Smooth muscle cell of the brain vasculature (primary cell): ENCODE measurements at places on chromosomes 1 and 21.

DNA sequence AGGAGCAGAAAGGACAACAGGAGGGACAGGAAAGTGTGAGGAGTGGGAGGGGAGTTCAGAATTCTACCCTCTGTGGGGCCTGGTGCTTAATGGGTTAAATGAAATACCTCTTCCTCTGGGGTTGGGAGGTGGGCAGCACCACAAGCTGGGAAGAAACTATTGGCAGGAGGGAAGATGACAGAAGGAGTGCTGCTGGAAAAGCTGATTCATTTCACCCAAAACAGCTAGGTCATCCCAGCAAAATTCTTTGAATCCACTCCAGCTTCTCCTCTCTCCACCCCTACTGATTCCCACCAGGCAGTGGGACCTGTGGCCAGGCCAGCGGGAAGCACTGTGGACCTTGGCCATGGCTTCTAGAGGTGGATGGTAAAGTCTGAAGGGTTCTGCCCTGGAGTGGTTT lies 12.8 kb downstream of the BCAN start:
- DNase-seq = no peak

GRCh38 chr1:29838738-29839320 lies 602.5 kb downstream of the PTPRU start:
- no peak for DNase-seq

GRCh38 chr1:38898653-38899230 lies 17.4 kb upstream of the GJA9 start:
- no peak for DNase-seq

DNA sequence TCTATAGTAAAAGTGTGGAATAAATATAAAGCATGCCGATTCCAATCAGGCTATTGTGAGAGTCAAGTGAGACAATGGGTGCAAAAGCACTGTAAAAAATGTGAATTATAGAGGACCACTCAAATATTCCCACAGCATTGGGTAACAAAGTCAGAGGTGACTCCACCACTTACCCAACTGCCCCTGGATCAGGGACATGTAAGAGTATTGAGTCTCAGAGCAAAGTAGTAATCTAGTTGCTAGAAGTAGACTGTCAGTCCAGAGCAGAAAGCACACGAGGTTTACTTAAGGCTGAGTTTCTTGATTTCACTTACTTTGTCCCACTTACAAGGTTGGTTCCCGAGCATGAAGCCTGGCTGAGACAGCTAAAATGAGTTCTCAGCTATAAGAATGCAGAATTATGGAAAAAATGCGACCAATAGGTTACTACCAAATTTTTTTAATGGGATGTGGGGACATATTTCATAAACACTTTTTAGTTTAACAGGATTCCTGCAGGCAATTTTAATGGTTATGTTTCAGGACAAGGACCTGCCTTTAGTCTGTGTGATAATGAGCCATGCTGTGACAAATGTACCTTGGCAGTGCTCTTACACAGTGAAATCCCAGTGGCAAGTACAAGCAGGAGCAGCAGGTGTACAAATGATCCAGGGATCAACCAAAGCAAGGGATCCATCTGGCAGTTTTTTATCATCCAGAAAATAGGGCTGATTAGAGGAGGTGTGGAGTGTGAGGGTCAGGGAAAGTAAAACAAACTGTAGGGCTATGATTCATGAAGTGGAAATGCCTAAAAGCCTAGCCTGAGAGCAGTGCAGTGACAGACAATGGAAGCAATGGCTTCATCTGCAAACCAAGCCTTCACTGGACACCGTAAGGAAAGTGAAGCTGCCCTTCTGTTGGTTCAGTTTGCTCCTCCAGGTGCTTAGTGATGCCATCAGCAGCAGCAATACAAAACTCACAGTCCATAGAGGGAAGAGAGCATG lies 156.2 kb upstream of the SPAG17 start:
- no peak for DNase-seq

GRCh38 chr21:41651406-41651805 lies 115.4 kb downstream of the RIPK4 start:
- DNase-seq = no peak

DNA sequence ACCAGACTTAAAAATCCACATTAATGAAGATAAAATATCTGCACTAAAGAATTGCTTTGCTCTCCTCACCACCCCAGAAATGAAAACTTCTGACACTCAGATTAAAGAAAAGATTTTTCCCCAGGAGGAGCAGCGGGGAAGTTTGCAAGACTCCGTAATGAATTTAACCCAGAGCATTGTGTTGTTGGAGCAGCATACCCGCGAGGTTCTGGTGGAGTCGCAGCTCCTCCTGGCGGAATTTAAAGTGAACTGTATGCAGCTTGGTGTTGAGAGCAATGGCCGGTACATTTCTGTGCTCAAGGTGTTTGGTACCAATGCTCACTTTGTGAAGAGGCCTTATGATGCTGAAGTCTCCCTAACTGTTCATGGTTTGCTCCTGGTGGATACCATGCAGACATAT lies 46.4 kb downstream of the VPS13D start:
- peak; percentile 20 for DNase-seq

- DNase-seq = no peak
These were observed 8.4 kb downstream of the SNX27 start for GRCh38 chr1:151620286-151620685.

DNA sequence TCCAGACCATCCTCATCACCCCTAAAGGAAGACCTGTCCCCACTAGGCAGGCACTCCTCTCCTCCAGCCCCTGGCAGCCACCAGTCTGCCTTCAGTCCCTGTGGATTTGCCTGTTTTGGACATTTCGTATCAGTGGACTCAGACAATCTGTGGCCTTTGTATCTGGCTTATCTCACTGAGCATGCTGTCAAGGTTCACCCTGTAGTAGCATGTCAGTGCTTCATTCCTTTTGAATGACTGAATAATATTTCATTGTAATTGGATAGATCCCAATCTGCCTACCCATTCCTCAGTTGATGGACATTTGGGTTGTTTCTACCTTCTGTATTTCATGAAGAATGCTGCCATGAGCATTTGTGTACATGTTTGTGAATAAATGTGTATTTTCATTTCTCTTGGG lies 32.9 kb upstream of the RNF187 start:
- no peak for DNase-seq

DNA sequence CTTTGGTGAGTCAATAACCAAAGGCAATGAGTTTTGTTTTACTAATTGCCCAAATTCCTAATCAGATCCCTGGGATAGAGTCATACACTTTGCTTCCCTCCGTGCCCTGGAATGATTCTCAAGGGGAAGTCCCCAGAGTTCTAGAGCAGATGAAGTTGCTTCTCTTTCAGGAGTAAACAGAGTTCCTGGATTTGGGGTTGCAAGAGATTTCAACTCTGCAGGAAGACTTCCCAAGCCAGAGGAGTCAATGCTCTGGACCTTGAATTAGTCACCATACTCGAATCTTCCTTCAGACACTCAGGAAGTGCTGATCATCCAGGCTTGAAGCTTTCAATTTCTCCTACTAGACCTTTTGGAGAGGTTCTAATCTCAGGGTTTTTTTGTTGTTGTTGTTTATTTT lies 39.6 kb downstream of the FCER1A start:
- no peak for DNase-seq

GRCh38 chr1:200966934-200967333 lies 56.6 kb downstream of the KIF21B start:
- no peak for DNase-seq

- DNase-seq = no peak
These were observed 7.6 kb downstream of the CAPN9 start for GRCh38 chr1:230754796-230755195.

- no peak for DNase-seq
These were observed 776 bp upstream of the TNFRSF9 start for GRCh38 chr1:7941437-7941793.

- no peak for DNase-seq
These were observed 1.1 kb downstream of the TXNIP start for GRCh38 chr1:145995148-145995881.

DNA sequence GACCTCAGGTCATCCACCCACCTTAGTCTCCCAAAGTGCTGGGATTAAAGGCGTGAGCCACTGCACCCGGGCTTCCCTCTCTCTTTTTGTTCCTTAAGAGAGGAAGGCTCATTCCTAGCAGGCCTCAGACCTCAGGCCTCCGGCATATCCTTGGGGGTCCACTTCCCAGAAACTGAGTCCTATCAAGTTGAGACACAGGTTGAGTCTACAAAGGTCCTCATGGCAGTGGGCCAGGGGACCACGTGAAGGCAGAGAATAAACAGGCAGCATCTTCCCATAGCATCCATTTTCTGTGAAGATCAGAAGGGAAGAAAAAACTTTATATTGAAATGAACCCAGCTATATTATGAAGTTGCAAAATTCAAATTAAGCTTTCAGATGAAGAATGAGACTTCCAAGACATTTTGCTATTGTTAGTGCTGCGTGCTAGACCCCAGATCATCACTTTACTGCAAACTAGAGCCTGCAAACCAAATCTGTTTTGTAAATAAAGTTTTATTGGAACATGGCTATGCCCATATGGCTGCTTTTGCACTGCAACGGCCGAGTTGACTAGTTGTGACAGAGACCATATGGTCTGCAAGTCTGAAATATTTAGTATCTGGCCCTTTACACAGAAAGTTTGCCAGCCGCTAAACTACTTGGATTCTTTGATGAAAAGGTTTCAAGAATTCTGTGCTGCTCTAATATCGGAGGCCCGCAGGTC lies 3.5 kb upstream of the CELA2A start:
- no peak for DNase-seq

GRCh38 chr1:184359909-184360308 lies 26.9 kb upstream of the C1orf21 start:
- no peak for DNase-seq

- no peak for DNase-seq
These were observed 61.9 kb upstream of the KRTAP11-1 start for GRCh38 chr21:30943243-30943642.

DNA sequence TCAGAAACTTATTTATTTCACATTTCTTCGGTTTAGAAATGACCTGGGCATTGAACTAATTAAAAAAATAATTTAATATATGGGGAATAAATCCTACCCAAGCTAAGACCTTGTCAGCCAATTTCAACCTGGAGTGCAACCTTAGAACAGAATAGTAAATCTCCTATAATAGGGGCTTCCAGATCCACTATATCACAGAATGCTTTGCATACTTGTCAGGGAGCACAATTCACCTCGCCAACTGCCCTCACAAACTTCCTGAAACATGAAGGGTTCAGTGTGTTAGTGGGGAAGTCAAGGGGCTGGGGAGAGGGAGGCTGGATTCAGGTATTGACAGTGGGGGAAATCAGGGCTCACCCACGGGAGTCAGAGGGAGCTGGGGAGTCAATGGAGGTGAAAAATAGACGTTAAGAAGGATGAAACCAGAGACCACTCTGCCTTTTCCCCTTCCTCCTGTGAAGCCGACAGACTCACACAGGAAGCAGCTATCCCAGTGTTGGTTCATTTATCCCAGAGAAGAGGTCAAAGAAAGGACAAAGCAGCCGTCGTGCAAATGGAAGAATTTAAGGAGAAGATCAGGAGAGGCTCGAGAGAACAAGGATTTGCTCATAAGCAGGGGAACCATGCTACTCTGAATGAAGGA lies 453.3 kb downstream of the NUF2 start:
- DNase-seq = no peak

- DNase-seq = no peak
These were observed 1272.7 kb downstream of the KCNT2 start for GRCh38 chr1:195335541-195335940.

- no peak for DNase-seq
These were observed 37.2 kb downstream of the SETD4 start for GRCh38 chr21:36023092-36023480.
